ENCODE measurements at places on chromosomes 1 and 21.
A peak's percentile ranks its signal among the peaks of the same experiment; 100 is the strongest.

DNA sequence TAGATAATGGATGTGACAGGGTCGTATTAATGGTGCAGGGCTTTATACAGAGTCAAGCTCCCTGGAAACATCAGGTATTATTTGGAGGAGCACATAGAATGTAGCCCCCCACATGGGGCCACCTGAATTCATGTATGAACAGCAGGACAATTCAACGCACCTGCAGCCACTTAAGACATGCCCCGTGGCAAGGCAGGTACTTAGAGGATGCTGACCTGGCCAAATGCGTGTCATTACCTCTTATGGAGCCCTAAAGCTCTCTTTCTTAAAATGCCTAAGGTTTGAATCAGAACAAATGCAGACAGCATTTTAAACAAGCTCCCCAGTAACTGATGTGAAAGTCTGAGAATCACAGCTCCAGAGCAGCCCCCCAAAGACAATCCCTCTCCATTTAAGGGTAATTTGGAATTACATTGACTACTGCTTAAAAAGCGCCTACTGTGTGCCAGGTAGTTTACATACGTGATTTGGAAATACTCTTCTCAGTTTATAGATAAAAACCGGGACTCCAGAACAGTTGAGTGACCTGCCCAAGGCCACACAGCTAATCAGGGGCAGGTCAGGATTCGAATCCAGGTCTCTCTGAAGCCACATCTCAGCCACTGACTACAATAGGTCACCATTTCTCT lies 71.0 kb upstream of the KLHDC7A start:
- no peak for DNase-seq

DNA sequence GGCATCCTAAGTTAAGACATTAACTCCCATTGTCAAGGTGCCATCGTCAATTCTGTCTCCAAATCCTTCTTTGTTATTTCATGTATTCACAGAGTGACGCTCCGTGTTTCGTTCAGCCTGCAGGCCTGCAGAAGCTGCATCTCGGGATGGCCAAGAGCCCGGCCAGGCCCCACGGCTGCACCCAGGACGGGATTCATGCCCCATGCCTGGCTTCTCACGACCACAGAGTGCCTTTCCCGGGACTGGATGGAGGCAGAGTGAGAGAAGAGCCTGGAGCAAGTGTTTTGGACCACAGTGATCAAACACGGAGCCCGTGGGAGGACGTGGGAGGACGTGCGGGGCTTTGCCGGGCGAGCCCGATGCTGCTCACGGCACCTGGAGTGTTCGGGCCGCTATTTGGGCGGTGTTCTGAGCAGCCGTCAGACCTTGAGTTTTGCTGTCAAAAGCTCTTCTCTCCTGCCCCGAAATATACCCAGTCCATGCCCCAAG lies 56.8 kb downstream of the COL6A1 start:
- DNase-seq: no peak

- DNase-seq: no peak
Measured at GRCh38 chr21:42637267-42638041, 16.0 kb upstream of the PDE9A start.

GRCh38 chr1:232547938-232548484 lies 81.9 kb downstream of the SIPA1L2 start:
- DNase-seq: no peak

GRCh38 chr1:12521096-12521495 lies 96.9 kb downstream of the DHRS3 start:
- no peak for DNase-seq

DNA sequence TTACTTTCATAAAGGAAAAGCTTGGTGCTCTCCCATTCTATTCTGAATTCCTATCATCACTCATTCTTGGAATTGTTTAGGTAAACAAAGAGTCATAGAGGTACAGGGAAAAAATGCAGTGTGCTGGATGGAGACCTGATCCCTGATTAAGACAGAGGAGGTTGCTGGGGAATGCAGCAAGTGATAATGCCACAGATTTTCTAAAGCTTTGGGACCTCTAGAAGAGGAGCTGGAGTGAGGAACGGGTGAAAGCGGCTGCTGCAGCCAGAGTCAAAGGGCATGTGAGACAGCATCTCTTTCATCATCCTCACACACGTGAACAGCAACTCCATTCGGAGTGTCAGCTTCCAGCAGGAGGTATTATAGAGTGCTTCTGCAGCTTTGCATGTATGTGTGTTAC lies 54.9 kb upstream of the DIPK1A start:
- DNase-seq: no peak

GRCh38 chr1:56948403-56949023 lies 17.3 kb downstream of the C8B start:
- DNase-seq: no peak

DNA sequence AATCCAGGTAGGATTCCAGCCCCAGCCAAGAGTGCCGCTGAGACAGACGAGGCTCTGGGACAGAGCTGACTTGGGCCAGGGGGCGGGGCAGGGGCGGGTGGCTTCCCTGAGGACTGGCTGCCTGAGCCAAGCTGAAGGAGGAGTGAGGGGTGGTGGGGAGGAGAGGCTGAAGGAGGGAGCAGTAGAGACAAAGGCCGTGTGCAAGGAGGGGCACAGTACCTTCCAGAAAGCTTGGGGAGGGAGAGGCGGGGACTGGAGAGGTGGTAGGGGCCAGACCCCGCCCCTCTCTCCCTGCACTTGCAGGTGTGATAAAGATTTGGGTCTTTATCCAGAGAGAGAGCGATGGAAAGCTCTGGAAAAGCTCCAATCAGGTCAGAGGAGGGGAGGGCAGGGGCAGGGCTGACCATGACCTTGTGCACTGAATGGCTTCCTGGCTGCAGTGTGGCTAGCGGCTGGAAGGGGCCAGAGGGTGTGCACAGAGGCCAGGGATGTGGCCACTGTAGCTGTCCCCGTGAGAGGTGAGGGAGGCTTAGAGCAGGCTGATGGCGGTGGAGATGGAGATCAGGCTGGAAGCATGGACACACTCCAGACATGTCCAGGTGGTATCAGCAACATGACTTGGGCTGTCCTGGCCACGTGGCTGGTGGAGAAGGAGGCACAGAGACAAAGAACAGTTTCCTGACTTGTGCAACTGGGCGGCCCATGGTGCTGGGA lies 6.7 kb upstream of the EPHA8 start:
- no peak for DNase-seq

DNA sequence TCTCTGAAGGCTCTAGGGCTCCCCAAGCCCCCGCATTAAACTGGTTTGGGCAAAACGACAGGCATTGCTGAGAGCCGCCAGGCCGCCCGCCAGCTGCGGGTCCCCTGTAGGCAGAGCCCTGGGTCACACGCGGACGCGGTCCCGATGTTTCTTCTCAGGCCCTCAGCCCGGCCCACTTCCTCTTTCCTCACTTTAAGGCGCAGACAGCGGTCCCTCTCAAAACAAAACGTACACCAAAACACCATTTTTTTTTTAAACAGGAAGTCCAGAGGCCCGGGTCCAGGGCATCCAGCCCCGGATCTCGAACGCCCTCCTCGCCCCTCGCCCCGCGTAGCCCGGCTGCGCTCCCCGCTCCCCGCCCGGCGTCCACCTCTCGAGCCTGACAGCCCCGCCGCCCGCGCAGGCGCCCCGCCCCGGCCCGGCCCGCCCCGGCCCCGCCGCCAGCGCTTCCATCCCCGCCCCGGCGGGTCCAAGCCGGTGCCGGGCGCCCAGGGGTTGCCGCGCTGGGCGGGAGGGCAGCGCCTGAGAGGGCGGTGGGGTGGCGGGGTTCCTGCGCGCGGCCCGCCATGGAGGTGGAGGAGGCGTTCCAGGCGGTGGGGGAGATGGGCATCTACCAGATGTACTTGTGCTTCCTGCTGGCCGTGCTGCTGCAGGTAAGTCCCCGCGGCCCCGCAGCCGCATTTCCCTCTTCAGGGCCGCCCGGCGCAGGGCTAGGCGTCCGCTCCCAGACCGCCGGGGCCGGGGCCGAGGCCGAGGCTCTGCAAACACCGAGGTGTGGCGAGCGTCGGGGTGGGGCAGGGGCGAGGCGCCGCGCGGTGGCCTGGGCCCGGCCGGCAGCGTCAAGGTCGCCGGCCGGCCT lies at the start of gene SLC22A15:
Gene SLC22A15 (plus strand): TSS at position 452 of the 859 bp plus-strand sequence. CDS start 115 bp downstream, at position 567.
- no peak for DNase-seq

DNA sequence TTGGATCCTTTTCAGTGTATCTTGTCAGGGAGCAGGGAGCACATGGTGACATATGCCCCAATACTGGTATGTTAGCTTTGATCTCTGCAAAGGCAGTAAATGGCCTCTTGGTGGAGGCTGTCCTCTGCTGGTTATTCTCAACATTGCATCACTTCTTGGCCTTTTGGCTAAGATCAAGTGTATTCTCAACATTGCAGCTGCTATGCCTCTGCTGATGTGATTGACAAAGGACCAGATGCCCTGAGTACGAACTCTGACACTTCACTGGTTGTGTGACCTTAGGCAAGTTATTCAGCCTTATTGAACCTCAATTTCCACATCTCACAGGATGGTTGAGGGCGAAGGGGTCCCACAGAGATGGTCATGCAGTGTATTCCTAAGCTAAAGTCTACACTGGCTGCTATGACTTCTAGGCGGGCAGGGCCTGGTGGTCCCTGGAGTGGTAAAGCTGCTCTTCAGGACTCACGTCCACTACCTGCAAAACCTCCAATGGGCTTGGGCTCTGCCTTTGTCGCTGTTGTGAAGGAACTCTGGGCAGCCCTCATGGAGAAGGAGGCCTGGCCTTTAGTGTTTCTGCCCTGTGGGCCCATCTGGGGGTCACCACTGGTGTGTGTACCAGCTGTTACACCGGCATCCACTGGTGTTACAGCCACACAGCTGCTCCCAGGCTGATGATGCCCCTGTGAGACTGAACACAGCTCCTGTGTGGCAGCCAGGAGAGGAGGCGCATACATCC lies 64.8 kb downstream of the DNTTIP2 start:
- DNase-seq: no peak

GRCh38 chr1:235450433-235450832 lies 53.8 kb downstream of the B3GALNT2 start:
- no peak for DNase-seq

DNA sequence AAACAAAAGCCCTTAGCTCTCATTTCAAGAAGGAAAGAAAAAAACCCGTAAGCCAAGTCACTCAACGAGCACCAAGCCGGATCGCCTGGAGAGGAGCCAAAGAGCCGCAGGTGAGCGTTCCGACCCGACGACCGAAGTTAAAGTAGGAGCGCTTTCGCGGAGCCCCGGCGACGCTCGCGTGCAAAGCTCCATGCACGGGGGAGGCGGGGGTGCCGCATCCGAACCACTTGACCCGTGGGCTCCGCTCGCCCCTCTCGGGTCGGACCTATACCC lies 382 bp downstream of the GPBP1L1 start:
- DNase-seq: peak; percentile 43

- DNase-seq: no peak
Measured at GRCh38 chr1:95232646-95233318, 1.2 kb upstream of the RWDD3 start.

- DNase-seq: no peak
Measured at GRCh38 chr1:247077213-247077612, 1.4 kb downstream of the ZNF670 start.

DNA sequence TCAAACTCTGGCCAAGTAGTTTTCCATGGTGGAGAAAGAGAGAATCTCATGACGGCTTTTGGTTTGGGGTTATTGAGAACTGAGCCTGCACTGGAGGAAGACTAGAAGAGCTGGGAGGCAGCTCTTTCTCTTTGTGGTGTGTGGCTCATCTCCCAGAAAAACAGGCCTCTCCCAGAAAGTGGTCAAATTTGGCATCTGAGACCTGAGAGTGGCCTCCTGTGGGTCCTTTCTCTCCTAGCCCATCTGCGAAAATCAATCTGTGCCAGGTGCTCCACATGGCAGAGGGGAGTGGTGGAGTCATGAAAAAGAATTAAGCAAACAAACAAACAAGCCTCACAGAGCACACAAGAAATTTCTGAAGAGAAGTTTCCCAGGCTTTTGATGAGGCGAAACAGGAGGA lies 305.0 kb downstream of the ST6GALNAC3 start:
- DNase-seq: no peak

DNA sequence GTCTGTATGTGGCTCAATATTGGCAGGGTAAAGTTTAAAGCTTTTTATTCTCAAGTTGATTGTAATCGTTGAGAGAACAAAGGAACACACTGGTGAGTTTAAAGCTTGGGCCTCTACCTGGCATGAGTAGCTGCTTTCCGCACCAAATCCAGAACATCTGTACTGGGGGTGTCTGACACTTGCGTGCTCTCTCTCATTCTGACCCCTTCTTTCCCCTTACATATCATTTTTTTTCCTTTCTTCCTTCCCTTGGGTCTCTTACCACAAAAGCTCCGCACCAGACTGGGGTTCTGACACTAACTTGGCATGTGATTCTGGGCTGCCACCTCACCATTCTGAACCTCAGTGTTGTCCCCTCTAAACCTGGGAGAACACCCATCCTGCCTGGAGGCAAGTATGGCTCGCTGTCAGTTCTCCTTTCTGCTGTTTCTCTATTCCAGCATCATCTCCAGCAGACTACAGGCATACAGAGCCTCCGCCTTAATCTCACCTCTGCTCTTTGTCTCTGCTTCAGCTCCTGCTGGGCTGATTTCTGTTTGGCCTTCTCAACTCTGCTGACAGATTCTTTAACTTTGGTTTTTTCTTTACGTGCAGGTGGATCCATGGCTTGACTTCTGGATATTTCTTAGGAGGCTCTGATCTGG lies 859 bp upstream of the ERMAP start:
- no peak for DNase-seq

DNA sequence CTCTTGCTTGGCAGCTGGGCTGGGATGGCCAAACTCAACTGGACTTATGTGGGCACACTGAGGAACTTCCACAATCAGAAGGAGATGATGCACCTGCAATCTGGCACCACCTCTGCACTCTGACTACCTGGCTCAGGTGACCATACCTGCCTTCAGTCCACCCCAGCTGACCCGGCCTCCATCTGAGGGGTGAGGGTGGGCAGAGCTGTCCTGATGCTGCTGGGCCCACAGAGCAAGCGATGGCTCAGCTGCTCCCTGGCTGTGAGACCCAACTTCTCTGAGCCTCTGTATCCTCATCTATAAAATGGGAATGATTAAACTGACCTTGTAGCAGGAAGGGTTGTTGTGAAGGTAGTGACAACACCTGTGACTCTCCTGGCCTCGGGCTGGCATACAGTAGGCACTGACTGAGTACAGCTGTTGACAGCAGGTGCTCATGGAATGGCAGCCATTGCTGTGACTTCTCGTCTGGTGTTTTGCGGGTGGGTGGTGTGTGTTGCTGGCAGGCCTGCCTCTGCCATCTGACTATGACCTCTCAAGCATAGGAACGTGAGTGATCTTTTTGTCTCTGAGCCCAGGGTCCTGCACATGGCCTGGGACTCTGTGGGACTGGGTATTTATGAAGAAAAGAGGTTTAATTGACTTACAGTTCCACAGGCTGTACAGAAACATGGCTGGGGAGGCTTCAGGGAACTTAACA lies 438.5 kb downstream of the PTPRU start:
- DNase-seq: no peak

GRCh38 chr1:156387870-156388173 lies 18.8 kb downstream of the RHBG start:
- no peak for DNase-seq
